IMR-90 (cell line): ENCODE measurements at places on chromosomes 12 and 14. TPM values are rescaled to one million over a fixed set of nuclear protein-coding genes. Genes with fewer than 3 reads are reported as not detected.
A peak's percentile ranks its signal among the peaks of the same experiment; 100 is the strongest.

PLA2G1B gene
- polyA plus RNA-seq: not detected in 2 replicates

LMNTD1 gene
- 1.3 and 1.5 TPM in 2 replicates for polyA plus RNA-seq

FSCB gene
- not detected in 2 replicates for polyA plus RNA-seq

DNA sequence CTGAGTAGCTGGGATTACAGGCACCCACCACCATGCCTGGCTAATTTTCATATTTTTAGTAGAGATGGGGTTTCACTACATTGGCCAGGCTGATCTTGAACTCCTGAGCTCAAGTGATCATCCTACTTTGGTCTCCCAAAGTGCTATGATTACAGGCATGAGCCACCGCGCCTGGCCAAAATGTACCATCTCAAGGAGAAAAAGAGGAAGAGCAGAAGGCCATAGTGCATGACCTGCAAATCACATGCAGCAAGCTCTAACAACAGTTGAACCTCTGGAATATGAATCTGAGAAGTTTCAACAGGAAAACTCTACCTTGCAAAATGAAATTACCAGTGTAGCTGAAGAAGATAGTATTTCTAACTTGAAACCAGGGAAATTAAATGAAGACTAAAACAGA, 17.1 kb upstream of the SERPINA1 start:
- H3K4me3 ChIP-seq: no peak overlapping the region
- H3K4me1 ChIP-seq: no peaks in the 10 kb centered on the region; the same call in 1 of the 2 replicates

DNA sequence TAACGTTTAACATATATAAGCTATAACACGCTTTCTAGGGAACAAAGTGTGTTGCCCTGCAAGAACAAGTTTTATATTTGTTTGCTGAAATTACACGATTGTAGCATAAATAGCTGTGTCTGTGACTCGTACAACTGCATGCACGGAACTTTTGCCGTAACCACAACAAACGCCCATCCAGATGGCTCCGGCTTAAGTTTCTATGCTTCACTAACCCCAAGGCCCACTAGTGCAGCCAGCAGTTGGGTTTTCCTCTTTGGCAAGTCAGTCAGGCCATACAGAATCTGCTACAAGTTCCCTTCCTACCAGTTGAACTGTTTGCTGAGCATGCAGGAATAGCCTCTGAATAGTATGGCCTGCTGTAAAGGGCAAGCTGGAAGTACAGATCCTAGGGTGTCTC, 12.1 kb downstream of the CSRP2 start:
- H3K4me1 ChIP-seq: peaks cover 17% of the 10 kb centered on the region
- peaks cover 9% of the 10 kb centered on the region for H3K36me3 ChIP-seq
- peak; percentile 77 for DNase-seq
- no peak overlapping the region for H3K4me3 ChIP-seq
- no peaks in the 10 kb centered on the region for H3K27me3 ChIP-seq

DNA sequence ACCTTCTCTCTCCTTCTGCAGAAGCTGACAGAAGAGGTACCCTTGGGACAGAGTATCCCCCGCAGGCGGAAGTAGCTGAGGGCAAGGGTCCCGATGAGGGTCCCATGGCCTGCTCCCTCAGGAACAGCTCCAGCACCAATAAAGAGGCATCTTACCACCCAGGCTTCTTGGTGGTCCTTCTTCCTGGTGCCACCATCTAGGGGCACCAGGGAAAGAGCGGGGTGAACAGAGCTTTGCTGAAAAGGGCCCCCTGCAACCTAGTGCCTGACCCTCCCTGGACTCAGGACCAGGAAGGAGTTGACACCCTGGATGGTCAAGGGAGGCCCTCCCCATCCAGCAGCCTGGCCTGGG, 591 bp upstream of the IRF9 start:
- no peak for DNase-seq
- peaks cover 66% of the 10 kb centered on the region for H3K36me3 ChIP-seq
- peaks cover 7% of the 10 kb centered on the region for H3K4me1 ChIP-seq
- H3K27me3 ChIP-seq: no peaks in the 10 kb centered on the region

DNA sequence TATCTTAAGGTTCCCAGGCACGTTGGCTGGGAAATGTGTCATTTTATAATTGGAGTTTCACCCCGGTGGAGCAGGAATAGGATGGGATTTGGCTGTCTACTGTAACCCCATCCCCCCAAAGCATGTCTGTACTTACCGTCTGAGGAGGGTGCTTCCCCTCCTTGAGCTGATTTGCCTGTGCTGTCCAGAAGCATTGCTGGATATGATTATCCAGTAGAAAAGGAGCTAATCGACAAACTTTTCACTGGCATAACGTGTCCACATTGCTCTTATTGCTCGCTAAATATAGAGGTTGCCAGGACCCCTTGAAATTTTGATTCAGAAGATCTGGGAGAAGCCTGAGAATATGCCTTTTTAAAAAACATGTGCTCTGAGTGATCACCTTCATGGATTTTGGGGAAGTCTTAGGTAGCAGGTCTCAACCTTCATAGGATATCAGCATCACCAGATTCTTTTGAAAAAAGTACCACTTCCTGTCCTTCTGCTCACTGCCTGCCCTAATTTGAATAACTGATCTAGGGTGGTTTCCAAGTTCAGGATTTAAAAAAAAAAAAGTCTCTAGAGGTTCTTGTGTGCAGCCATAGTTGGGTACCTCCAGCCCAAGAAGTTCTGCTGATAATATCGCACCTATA, 80.4 kb upstream of the KCNA1 start:
- no peak overlapping the region for H3K27ac ChIP-seq
- no peak for DNase-seq
- H3K4me3 ChIP-seq: no peak overlapping the region
- peaks cover 4% of the 10 kb centered on the region for H3K27me3 ChIP-seq
- no peaks in the 10 kb centered on the region for H3K36me3 ChIP-seq

DNA sequence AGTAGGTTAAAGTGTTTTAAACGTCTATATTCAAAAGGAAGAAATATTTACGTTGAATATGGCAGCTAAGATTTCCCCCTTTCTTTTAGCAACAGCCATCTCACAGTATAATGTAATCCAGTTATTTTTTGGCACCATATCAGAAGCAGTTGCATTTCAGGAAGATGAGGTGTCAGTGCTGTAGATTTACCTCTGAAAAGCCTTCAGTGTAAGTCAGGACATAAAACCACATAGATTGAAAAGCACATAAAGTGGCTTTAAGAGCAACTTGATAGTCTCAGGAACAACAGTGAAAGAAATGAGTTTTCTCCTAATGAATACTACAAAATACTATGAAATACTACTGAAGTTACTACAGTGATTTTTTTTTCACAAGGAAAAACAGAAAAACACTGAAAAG, 6.9 kb downstream of the MLH3 start:
- no peak overlapping the region for H3K27ac ChIP-seq
- H3K27me3 ChIP-seq: no peaks in the 10 kb centered on the region
- no peak overlapping the region for H3K4me3 ChIP-seq
- peak; percentile 86 for DNase-seq
- H3K36me3 ChIP-seq: no peaks in the 10 kb centered on the region
- peaks cover 15% of the 10 kb centered on the region for H3K4me1 ChIP-seq

DNA sequence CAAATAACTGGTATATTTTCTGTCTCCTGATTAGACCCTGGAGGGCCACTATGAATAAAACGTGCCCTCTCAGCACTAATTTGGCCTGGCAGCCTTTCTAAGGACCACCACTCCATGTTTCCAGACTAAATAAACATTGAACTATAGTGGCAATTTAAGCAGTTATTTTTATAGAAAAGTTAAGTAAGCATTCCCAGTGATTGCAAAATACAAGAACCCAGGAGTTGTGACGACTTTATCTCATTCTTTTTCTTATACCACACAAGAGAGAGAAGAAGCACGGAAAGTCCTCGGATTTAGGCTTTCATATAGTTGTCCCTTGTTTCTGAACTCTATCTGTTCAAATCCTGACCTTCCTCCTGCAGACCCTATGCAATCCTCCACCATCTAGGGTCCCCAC, 23.1 kb upstream of the STRAP start:
- H3K4me1 ChIP-seq: peaks cover 9% of the 10 kb centered on the region
- peak overlapping the region; percentile 35; the same call in 1 of the 2 replicates for H3K27ac ChIP-seq
- H3K4me3 ChIP-seq: no peak overlapping the region
- H3K36me3 ChIP-seq: no peaks in the 10 kb centered on the region

- H3K27me3 ChIP-seq: peaks cover 51% of the 10 kb centered on the region
- H3K36me3 ChIP-seq: no peaks in the 10 kb centered on the region
- no peak for DNase-seq
- no peak overlapping the region for H3K27ac ChIP-seq
These were observed 163.9 kb upstream of the PRMT8 start for GRCh38 chr12:3326850-3327780.

DNA sequence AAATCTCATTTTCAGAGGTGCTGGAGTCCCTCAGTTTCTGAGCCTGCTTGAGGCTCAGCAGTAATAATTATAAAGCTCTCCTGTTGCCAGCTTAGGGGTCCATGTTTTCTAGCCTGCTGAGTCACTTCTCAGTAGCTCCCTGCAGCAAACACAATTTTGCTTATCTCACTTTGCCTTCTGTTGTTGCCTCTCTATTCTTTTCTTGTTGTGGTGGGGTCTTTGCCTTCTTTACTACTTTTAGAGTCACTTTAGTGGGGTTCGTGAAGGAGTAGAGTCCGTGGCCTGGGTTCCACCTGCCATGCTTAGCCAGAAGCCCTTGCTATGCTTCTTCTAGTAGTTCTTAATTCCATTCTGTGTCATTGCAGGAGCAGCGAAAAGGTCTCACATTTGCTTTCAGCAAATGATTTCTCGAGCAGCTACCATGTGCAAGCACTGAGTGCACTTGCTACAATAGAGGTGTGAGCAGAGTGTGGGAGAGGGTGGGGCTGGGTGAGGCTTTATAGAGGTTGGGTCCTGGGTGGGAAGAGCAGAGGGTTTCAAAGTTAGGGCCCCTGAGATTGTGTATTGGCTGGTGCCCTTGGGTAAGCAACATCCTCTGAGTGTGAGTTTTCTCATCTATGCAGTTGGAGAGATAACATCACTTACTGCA, 114.3 kb downstream of the ADCK1 start:
- no peaks in the 10 kb centered on the region for H3K27me3 ChIP-seq
- no peak overlapping the region for H3K4me3 ChIP-seq
- no peak overlapping the region for H3K27ac ChIP-seq
- no peaks in the 10 kb centered on the region for H3K4me1 ChIP-seq
- no peak for DNase-seq

GRCh38 chr14:101620821-101621785, 59.8 kb downstream of the DIO3 start:
- H3K36me3 ChIP-seq: no peaks in the 10 kb centered on the region
- DNase-seq: no peak
- H3K27me3 ChIP-seq: peaks cover 19% of the 10 kb centered on the region
- H3K4me1 ChIP-seq: no peaks in the 10 kb centered on the region

DNA sequence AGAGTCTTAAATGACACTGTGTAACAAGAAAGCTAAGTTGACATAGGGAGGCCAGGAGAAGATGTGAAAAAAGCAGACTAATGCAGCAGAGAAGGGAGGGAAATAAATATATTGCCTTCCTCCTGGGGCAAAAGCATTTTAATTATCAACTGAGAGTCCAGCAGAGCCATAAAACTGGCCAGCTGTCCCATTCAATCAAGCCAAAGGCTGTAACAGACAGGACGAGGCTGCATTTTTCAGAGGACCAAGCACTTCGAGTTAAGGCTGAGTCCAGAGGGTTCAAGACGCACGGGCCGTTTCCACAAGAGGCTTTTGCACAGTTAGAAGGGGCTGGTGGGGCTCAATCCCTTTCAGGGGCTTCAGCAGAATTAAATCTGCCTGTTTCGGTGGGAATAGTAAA, 20.4 kb downstream of the MAP3K9 start:
- no peak overlapping the region for H3K27ac ChIP-seq
- H3K36me3 ChIP-seq: no peaks in the 10 kb centered on the region
- H3K4me3 ChIP-seq: no peak overlapping the region
- no peaks in the 10 kb centered on the region for H3K4me1 ChIP-seq

DNA sequence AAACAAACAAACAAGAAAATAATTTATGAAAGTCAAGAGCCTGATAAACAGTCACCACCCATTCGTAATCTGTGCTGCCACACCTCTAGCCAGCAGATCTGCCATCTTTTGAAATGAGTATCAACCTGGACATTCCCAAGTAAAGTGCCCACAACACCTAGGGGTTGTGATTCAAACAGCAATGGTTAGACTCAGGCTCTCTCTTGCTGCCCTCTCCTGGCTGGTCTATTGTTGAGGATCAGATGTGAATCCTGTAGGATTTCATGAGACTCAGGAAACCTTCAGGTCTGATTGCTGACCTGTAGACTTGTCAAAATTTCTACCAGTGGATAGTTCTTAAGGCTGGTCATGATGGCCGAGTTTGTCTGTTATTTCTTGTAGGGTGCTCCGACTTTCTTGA, 26.8 kb downstream of the DGLUCY start:
- no peak for DNase-seq
- no peak overlapping the region for H3K27ac ChIP-seq
- peaks cover 4% of the 10 kb centered on the region for H3K4me1 ChIP-seq
- 0 out of 2 replicates have a peak, but pooled peaks cover 3% of the 10 kb centered on the region for H3K27me3 ChIP-seq
- H3K36me3 ChIP-seq: peaks cover 4% of the 10 kb centered on the region; the same call in 1 of the 2 replicates
